Ureter (tissue), 1 donor: ENCODE measurements at places on chromosomes 13 and 19. TPM values are rescaled to one million over a fixed set of nuclear protein-coding genes. Genes with fewer than 3 reads are reported as not detected.

- DNase-seq: no peak
Measured at GRCh38 chr13:41465898-41466320, 8.6 kb downstream of the RGCC start.

COX7A1 gene
- 66.7 TPM for total RNA-seq

GRCh38 chr13:113009743-113010509 is 40.9 kb downstream of the MCF2L start:
- no peak for DNase-seq

- DNase-seq: no peak
Measured at GRCh38 chr13:47474839-47475238, 526.2 kb downstream of the SUCLA2 start.

GRCh38 chr13:65921933-65922332 is 1308.2 kb downstream of the PCDH9 start:
- DNase-seq: no peak

- no peak for DNase-seq
Measured at GRCh38 chr13:24463078-24463477, 49.5 kb downstream of the PARP4 start.

GRCh38 chr19:23314505-23315251 is 64.5 kb upstream of the ZNF724 start:
- no peak for DNase-seq

HSD11B1L gene
- 2.8 TPM for total RNA-seq

OR7A5 gene
- not detected for total RNA-seq

DNA sequence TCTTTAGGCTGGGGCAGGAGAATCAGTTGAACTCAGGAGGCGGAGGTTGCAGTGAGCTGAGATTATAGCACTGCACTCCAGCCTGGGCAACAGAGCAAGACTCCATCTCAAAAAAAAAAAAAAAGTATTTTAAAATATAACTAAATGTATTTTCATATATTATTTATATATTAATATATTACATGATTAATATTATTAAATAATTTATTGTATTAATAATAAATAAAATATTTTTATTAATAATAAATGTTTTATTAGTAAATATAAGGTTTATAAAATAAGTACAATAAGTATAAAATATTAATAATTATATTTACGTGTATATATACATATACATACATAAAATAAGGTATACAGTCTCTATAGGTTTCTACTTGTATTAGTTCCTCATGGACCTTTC is 56.8 kb downstream of the SKA3 start:
- no peak for DNase-seq

DNA sequence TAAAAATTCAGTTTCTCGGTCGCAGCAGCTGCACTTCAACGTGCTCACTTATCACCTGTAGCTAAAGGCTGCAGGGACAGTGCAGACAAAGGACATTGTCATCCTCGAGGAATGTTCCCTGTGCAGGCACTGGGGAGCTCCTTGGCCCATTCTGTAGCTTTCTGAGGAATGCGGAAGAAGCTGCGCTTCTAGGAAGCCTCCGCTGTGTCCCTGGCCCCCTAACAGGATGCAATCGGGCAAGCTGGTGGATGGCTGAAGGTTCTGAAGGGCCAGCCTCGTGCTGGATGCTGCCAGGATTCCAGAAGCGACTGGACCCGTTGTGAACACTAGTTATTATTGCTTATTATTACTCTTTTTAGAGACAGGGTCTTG is 8.1 kb downstream of the ANO8 start:
- no peak for DNase-seq

DNA sequence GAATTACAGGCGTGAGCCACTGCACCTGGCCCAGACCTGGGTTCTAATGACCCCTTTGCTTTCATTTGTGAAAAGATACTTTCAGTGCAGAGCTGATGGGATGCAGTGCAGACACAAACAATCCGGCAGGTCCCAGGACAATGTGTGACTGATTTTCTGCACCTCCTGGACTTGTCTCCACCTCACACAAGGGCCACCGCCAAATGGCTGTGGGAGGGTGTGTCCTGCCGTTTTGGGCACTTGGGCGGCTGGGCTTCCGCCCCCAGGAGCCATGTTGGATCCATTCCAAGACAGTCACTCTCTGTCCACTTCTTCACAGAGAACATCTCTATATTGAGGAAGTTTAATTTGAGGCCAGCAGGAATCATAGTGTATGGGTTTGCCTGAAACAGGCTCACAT is 112.3 kb upstream of the ZNF507 start:
- no peak for DNase-seq

EPS8L1 gene
- 64.6 TPM for total RNA-seq

DNA sequence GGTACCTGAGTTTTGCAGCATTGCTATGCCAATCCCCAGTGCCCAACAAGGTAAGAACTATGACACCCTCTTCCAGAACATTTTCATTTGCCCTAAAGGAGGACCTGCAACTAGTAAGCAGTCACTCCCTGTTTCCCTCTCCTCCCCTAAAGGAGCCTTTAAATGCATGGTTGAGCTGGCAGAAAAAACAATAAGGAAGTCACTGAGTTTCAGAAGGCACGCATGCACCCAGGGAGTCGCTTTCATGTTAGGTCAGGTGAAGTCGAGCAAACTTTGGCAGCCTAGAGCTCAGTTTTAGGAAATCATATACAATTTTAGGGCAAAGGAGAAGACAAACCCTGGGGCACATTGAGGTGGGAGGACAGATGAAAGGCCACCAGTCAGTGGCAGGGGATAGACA is 11.8 kb downstream of the NLRP11 start:
- DNase-seq: no peak

GRCh38 chr13:37412241-37412921 is 186.2 kb downstream of the POSTN start:
- DNase-seq: no peak
